Dermis blood vessel endothelial cell (primary cell): ENCODE measurements at places on chromosomes 1 and 21. TPM values are rescaled to one million over a fixed set of nuclear protein-coding genes. Genes with fewer than 3 reads are reported as not detected.

GRCh38 chr1:246784621-246785493 is 60.6 kb downstream of the SCCPDH start:
- DNase-seq = peak; percentile 83

- DNase-seq = no peak
These were observed 84.5 kb downstream of the UCHL5 start for GRCh38 chr1:192974701-192975100.

GRCh38 chr21:44351535-44352252 is 1.7 kb upstream of the TRPM2 start:
- no peak for DNase-seq

Gene LHX4
- not detected in 2 replicates for total RNA-seq

DNA sequence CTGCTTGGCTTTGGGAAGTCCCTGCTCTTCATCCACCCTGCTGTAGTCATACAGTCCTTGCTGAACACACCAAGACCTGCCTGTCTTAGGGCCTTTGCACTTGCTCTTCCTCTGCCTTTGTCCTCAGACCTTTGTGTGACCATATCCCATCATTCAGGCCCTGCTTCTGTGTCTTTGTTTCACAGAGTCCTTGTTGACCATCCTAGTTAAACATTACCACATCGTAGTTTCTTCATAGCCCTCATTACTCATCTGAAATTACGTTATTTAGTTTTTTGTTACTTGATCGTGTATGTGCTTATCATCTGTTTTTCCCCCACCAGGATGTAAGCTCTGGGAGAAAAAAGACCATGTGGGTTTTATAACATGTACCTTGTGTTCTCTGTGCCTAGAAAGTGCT is 18.3 kb upstream of the SPRR5 start:
- DNase-seq = no peak

GRCh38 chr21:31744182-31744800 is 12.4 kb upstream of the SCAF4 start:
- no peak for DNase-seq

DNA sequence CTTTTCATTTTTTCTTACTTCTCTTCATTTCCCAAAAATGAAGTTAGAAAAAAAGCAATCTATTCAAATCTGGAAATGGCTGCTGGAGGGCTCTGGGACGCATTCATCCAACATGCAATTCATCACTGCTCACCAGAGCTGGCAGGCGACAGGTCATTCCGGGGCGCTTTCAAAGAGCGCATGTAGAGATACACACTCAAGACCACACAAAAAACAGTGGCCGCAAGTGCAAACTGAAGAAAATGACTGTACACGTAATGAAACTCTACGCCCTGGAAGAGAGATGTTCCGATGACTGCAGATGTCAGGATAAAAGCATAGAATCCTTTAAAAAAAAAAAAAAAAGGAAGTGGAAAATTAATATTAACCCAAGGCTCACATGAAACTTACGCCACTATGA is 15.5 kb downstream of the LBR start:
- DNase-seq = no peak

DNA sequence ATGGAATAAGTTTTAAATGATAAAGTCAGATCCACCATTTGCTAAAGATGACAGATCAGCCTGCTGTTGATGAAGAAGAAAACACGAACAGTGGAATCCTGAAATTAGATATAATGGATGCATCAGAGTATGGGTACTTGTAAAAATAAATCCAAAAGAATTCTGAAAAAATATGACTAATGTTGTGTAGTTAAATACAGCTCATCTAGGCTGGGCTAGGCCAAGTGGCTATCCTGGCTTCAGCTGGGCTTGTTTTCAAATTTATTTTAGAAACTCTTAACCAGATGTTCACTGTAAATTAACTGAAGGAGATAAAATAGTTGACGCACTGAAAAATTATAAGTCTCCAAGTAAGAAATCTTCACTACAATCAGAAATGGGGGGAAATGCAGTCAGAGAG is 7.4 kb upstream of the RGS2 start:
- DNase-seq = no peak

DNA sequence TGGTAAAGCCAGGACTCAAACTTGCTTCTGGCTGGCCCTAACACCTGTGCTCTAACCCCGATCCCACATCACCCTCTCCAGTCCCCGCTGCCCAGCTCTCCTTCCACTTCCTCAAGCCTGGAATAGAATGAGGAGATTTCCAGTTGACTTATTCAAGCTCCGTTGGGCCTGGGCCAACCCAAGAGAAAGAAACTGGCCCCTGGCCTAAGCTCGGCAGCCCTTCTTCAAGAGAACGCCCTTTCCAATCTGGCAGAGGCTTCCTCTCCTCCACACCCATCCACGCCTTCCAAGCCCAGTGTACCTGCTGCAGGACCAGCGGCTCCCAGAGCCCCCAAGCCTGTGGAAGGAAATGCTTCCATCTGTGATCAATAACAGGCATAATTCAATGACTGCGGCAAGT is 51.9 kb downstream of the LRRN2 start:
- DNase-seq = no peak

DNA sequence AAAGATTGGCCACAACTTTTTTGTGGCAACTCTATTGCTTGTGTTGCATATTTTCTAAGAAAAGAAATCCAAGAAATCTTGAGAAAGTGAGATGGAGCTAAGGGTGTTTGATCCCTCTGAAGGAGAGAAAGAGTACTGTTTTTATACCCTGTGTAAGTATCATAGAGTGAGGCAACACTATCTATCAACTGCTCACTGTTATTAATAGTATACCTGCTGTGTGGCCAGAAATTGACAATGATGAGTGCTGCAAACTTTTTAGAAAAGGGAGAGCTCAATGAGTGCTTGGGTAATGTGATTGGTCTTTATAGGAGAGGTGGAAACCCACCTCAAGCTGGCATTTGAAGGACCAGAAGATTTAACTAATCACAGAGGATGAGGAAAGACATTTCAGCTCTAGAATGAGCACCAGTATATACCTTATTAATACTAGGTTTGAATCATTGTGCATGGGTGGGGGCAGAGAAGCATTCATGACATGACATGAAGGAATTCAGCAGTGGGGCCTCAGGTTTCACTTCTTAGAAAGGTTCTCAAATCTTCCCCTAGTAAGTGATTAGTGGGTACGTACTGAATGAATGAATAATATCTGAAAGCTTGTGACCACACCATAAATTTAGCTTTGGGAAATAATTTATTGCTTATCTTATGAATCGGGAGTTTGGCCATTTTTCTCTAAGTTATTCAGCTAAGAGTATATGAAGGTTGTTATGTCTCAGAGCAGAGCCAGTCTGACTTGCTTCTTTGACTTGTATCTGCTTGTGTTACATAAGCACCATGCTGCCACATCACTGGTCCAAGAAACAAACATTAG is 169.2 kb upstream of the SGIP1 start:
- DNase-seq = no peak

DNA sequence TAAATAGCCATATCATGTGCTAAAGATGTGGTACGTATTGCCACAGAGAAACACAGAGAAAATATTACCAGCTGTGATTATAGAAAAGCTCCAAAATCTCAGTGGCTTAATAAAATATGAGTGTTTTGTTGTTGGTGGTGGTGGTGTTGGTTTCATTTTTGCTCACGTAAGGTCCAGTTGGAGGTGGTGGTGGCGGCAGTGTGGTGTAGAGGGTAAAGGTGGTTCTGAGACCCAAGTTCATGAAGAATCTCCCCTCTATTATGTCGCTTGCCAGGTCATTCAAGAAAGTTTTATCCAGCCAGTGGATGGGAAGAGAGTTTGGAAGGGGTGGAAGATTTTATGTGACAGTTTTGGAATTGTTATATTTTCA is 217.6 kb upstream of the SAMSN1 start:
- DNase-seq = no peak

DNA sequence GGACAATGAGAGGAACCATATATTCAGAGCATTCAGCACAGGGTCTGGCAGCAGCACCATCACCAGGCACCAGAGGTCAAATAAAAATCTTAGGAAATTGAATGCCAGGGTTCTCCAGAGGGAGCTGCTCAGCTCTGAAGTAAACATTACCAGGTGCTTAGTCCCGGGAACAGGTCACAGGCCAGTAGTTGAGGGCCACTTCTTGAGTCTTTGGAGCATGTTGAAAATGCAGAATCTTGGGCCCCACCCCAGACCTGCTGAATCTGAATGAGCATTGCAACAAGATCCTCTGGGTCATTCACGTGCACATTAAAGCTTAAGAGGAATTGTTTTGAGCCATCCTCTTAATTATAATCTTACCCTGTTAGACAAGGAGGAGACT is 33.8 kb downstream of the PHC2 start:
- no peak for DNase-seq

DNA sequence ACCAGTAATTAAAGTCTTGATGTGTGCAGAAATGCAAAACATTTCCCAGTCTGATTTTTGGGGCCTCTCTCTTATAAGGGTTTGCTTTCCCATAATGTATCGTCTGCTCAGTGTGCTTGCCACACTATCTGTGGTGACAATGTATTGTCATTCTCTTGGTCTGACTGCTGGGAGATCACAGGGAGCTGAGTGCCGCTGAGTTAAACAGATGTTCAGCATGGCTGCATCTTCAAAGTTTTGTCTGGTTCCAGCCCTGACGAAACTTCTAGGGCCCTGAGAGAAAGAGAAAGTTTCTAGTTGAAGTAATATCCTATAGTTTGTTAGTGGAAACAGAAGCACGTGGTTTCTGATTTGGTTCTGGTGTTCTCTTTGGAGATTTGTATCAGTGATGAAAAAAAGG is 42.6 kb downstream of the DNM3 start:
- no peak for DNase-seq

DNA sequence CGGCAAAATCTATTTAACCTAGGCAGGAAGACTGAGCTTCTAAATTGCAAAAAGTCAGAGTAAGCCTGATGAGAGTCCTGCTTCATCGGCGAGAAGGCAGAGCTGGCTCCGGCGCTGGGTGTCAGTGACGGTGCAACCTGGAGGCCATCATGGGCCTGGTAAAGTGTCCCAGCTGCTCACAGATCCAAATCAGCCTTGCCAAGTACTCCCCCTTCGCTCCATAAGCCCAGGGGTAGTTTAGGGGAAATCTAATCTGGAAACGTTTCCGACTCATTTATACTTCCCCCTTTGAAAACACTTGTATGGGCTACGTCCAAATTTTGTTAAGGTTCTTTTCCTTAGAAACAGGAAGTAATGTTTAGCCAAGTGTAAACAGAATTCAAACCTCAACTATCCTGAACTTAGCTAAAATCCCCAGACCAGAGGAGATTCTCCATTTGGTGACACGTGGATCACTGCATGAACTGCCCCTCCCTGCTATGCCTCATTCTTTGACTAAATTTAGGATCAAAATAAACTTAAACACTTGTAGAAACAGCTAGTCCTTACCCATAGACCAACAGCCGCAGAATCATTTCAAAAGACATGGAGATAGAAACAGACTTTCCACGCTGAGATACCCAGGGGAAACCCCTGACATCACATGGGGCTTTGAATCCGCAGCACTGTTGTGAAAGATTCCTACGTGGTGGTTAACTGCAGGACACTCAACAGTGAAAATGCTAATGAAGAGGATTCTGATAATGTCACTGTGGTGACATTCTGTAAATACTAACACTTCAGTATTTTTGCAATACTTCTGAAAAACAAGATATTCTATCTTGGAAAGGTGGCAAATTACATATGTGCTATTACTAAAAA is 172.7 kb downstream of the TGFBR3 start:
- peak; percentile 30 for DNase-seq

- DNase-seq = peak; percentile 77
These were observed 42.7 kb upstream of the SLC16A1 start for GRCh38 chr1:112998592-112999235.

Gene CD1B
- total RNA-seq = not detected in 2 replicates

Gene NHLH1
- under 0.01 and 0.05 TPM in 2 replicates for total RNA-seq

- DNase-seq = no peak
These were observed 302.1 kb upstream of the SPAG17 start for GRCh38 chr1:118487091-118487490.

DNA sequence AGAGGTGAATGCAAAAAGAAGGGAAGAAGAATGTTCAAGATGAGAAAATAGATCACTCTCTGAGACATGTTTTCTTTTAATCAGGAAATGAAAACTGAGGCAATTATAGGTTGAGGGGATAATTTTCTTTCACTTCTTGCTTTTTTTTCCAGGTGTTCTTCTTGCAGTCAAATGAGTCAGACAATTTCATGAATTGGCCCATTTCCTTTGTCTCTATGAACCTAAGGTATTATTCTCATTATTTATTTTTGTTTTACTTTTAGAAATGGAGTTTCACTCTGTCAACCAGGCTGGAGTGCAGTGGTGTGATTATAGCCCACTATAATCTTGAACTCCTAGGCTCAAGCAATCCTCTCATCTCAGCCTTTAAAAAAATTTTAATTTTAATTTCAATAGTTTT is 3.5 kb upstream of the VASH2 start:
- DNase-seq = no peak

DNA sequence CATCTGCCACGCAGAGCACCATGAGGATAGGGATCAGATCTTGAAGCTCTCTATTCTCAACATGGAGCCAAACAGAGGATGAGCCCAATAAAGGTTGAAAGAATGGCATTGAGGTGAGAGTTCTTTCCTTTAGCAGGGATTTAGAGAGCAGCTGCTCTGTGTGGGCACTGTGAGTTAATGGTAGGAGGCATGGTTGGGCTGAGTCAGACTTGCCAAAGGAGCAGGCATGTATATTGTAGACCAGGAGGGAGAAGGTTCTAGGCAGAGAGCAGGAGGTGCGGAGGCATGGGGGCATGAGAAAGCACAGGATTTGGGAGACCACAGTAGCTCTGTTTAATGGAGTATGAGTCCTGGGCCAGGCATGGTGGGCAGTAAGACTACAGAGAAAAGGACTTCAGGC is 32.0 kb downstream of the TMEM53 start:
- DNase-seq = no peak

DNA sequence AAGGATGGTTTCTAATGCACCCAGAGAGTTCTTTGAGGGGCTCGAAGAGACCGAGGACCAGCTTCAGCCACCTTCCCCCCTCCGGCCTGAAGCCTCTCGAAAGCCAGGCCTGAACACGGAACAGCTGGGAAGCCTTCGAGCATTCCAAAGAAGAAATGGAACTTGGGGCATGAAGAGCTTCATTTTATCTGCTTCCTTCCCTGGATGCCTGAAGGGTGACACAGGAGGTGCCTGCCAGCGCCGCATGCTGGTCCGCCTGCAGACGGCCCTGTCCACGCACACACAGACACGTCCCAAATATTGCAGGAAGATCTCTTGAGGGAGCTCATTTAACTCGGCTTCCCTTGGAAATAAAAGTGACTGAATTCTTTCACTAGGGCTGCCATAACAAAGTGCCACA is 73.7 kb downstream of the TOMM20 start:
- no peak for DNase-seq

DNA sequence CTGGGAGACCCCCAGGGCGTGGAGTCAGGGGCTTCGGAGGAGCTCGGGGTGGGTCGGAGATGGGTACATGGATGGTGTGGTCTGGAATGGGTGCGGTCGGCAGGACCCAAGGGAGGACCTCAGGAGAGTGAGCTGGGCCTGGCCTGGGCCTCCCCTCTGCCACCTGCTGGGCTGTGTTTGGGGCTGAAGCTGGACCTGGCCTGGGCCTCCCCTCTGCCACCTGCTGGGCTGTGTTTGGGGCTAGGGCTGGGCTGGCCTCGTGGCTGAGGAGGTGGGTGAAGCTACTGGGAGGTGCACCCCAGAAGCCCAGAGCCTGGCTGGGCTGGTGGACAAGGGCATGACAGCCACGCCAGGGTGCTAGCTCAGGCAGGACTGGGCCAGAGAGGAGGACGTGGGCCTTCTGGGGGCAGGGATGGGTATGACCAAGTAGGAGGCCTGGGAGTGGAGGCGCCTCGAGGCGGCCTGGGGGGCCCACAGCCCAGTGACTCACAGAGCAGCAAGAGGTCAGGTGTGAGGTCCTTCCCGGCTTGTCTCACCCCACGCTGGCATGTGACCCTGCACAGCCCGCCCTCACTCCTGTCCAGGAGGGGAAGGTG is 14.5 kb downstream of the SAMD11 start:
- DNase-seq = peak; percentile 48

Gene FAM72B
- total RNA-seq = 1.0 and 3.4 TPM in 2 replicates

Gene C1orf226
- 0.34 and 1.1 TPM in 2 replicates for total RNA-seq

Gene TSPEAR
- 0.47 and 1.0 TPM in 2 replicates for total RNA-seq
